Left renal cortex interstitium (tissue), 4 donors: ENCODE measurements at places on chromosomes 2 and 18. TPM values are rescaled to one million over a fixed set of nuclear protein-coding genes. Genes with fewer than 3 reads are reported as not detected.

Gene VSNL1
- polyA plus RNA-seq = 4.5 TPM

Gene NMUR1
- 0.69 TPM for polyA plus RNA-seq

Gene CHRND
- 0.72 TPM for polyA plus RNA-seq

Gene POTEI
- polyA plus RNA-seq = 0.13 TPM

Gene CTNNA2
- 3.7 TPM for polyA plus RNA-seq

- DNase-seq = no peak
These were observed 52.0 kb downstream of the ZFP36L2 start for GRCh38 chr2:43174368-43174916.

Gene KCNS3
- 6.9 TPM for polyA plus RNA-seq

Gene KCNK3
- polyA plus RNA-seq = 2.5 TPM

GRCh38 chr2:189582809-189583192 is 2.2 kb upstream of the SLC40A1 start:
- no peak for DNase-seq

DNA sequence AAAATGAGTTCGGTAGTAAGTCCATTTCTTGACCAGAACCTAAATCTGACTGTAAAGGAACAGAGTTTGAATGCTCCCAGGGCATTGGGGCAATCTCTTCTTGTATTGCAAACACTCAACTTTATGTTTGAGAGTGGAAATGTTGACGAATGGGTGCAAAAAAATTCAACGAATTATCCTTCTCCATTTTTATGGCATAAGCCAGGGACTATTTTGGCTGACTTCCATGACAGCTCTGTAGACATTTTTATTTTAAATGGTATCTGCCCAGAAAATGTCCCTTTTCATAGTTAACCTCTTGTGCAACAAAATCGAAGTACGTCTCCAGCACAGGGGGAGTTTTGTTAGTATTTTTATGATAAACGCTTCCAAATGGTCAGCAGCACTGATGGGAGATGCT is 3.7 kb downstream of the MLPH start:
- DNase-seq = no peak

Gene DOK6
- polyA plus RNA-seq = 16.3 TPM

Gene GAL3ST2
- 0.21 TPM for polyA plus RNA-seq

DNA sequence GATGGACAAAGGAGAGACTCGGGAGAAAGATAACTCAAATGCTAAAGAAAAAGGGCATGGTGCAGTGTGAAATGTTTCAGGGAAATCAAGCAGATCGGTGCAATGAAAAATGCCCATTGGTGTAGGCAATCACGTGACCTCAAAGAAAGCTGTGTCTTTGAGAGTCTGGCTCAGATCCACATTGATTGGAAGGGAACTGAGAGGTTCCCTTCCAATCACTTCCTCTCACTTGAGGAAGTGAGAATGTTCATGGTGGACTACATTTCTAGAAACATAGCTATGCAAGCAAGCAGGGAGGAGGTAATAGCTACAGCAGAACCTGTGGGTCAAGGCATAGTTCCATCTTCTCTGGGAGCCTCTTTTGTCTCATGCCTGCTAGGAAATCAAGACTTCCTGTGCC is 187.4 kb downstream of the LPIN1 start:
- no peak for DNase-seq
